ENCODE measurements at places on chromosomes 2 and 18.

GRCh38 chr2:217950401-217950871, 52.4 kb downstream of the TNS1 start:
- no peak for DNase-seq

GRCh38 chr18:61797696-61798590, 94.9 kb downstream of the RNF152 start:
- DNase-seq, result no peak

GRCh38 chr2:174785481-174785880, 21.2 kb upstream of the CHRNA1 start:
- DNase-seq, result no peak

GRCh38 chr18:58491113-58491696, 137.7 kb downstream of the ALPK2 start:
- DNase-seq, result no peak

DNA sequence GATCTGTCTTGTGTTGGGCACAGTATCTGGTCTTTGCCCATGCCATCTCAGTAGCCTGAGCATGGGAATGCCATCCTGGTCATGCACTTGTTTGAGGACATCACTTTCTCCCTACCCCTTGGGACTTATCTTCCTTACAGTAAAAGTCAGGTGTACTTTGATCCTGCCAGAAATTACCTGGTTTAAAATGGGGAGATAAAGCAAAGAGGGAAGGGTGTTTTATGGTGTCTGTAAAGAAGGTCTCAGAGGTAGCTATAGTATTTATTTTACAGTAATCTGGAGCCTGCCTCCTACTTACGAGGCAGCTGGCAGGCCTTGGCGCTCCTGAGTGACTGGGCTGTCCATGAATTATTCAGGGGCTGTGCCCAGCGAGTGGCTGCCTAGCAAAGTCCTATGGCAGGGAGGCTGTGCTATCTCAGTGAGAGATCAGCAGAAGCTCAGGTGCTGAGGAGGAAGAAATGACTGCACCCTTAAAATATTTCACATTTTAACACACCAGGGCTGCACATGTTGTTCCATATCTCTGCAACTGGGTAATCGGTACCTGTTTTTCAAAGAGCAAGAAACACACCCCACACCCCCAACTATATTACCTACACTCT, 93.9 kb downstream of the SPTBN1 start:
- DNase-seq, result no peak

- DNase-seq, result no peak
Measured at GRCh38 chr2:105142239-105142638, 99.3 kb upstream of the GPR45 start.

- DNase-seq, result no peak
Measured at GRCh38 chr2:181680055-181680936, at the start of gene NEUROD1. TSS of gene NEUROD1 (minus strand) at chr2:181680517. CDS start at chr2:181678860, 1,657 bp downstream.

DNA sequence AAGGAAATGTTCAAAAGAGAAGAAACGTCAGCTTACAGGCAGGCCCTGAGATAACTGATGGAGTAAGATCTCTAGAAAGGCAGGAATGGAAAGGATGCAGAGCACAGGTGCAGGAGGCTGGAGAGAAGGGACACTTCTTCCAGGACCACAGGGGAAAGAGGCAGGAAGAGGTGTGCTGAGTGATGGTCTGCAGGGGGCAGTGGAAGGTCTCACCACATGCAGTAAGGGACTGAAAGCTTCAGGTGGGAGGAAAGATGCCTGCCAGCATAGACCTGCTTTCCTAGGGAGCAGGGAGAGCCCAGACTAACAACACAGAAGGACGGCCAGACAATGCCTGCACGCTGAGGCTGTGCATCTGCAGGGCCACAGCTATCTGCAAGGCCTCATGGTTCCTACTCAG, 156.8 kb downstream of the L3MBTL4 start:
- no peak for DNase-seq

DNA sequence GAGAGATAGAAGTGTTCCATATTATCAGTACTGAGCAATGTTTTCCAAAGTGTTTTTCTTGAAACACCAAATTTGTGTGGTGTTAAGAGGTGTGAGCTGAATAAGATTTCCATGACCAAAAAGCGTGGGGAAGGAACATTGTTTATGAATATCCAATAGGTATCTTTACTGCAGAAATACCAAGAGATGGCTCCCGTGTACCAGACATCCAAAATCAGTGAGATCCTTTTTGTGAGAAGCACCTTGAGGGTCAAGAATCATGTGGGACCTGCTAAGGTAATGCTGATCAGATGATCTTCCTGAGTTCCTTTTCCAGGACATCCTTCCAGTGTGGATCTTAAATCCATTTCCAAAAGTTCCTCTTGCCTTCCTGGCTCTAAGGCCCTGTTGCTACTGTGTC, 246.0 kb downstream of the MYO3B start:
- DNase-seq, result no peak

DNA sequence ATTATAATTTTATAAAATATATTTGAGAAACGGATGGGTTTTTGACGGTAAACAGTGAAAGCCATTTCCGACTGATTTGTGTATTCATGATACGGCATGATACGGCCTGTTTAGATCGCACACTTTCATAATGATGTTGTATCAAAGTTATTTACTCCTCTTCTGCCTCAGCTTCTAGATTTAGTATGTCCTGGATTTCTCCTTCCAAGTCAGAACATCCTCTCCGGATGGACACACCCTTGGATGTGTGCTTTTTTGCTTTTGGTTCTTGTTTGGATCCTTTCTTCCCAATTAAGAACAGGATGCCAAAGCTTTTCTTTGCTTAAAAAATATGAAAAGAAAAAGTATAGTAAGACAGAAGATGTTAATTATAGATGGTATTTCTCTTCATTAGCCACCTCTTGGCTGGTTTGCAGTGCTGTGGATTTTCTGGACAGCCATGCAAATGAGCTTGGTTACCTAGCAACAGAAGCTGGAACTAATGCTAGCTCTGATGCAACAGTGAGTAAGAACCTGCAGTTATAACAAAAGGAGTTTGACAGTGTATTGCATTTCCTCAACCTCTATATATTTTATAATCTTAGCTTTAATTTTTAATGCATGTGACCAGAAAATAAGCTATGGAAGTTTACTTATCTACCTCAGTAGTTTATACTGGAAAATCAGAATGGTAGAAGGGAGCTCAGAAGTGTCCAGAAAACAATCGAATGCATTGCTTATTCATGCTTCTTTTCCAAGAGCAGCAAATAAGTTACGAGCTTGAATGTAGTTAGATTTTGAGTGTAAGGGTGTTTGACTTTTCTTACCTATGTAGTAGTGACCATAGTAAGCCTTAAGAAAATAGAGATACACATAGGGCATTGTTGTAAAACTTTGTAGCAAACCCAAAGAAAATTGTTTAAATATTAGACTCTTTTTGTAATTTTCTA, 27.9 kb downstream of the RMND5A start:
- no peak for DNase-seq

GRCh38 chr18:3152294-3152693, 67.5 kb downstream of the MYOM1 start:
- DNase-seq, result no peak

DNA sequence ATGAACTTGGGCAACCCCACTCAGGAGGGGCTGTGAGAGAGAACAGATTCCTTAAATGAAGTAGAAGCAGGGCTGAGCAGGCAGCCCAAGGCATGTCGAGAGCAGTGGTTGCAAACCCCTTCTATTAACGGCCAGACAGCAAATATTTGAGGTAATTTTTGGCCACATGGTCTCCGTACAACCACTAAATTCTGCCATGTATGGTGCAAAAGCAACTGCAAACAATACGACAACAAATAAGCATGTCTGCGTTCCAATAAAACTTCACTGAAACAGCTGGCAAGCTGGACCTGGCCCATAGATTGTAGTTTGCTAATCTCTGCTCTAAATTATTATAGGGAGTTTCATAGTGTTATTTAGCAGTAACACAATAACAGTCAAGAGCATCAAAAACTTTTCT, 217.0 kb upstream of the ZNF521 start:
- no peak for DNase-seq

DNA sequence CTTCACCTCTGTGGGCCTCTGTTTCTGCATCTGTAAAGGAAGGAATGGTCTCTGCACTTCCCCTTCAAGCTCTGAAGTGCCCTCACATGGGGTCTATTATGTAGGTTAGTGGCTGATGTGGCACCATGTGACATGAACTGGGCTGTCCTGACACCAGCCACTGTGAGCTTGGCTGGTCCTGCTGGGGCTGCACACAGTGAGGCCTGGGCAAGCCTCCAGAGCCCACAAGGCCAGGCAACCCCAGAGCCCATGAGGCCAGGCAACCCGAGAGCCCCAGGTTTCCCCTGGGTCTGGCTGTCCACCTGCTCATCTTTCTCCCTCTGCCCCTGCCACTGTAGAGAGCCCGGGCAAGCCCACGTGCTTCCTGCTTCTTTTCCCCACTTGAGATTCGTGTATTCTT, 150.1 kb upstream of the SMAD2 start:
- no peak for DNase-seq

DNA sequence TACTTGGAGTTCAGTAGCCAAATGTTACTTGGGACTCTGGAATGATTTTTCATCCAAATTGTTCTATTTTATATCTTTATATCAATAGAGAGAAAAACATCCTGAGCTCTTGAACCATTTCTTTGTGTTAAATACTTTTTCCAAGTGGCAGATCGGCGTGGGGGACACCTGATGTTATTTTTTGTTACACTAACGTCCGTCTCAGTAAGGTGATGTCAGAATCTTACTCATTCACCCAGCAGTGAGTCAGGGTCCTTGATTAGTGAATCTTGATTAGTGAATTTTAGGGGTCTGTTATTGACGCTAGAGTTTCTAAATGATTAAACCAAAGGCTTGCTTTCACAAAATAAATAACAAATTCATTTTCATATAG, 1.7 kb downstream of the MIB1 start:
- DNase-seq, result no peak

DNA sequence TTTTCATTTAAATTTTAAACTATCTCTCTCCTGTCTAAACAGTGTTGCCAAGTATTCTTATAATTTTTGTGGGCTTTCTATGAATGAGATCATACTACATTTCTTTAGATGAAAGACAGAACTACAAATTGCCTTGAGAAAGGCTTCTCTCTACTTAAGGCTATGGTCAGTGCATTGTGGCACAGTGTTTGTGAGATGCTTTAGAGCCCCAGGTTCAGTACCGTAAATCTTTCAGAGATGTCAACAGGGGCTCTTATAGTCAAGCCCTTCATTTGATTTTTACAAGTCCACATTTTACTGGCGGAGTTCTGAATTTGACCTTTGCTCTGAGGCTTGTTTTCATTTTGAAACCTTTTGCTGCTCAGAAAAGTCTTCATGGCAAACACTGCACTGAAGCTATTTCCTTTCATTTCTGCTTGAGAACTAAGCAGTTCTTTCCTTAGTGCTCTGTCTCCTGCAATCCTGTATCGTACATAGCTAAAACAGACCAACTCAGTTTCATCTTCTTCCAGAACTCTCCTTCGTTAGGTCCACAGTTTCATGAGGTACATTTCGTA, 175.2 kb downstream of the NYAP2 start:
- DNase-seq, result no peak

DNA sequence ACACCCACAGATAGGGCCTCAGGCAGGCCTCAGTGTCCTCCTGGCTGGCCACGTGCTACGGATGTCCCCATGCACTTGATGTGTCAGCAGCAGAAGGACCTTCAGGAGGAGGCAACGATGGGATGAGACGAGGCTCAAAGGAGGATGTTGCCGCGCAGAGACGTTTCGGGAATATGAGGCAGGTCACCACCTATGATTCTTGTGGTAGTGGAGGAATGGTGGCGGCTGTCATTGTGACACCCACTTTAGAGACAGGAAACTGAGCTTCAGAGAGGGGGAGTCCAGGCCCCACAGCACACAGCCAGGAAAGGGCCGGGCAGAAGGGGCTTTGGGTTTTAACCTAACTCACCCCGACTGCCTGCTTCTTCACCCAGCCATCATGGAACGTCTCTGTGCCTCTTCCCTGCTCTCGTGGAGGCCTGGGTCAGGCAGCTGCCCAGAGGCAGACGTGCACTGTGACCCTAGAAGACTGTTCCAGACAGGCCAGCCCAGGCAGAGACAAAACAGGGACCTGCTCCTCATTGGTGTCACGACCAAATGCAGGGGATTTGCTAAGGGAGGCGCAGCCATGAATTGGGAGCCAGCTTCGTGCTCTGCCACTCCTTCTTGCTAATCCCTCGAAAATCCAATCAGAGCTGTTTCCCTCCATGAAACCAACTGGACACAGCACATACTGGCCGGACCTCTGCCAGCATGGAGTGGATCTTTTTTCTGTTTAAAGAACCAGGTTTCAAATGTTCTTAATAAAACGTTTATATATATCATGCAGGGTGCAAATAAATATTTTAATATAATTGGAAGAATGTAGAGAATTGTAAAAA, 169.2 kb downstream of the ASB1 start:
- no peak for DNase-seq

- no peak for DNase-seq
Measured at GRCh38 chr2:660586-661359, 16.4 kb downstream of the TMEM18 start.

- DNase-seq, result no peak
Measured at GRCh38 chr2:142681952-142682351, 195.5 kb upstream of the KYNU start.

DNA sequence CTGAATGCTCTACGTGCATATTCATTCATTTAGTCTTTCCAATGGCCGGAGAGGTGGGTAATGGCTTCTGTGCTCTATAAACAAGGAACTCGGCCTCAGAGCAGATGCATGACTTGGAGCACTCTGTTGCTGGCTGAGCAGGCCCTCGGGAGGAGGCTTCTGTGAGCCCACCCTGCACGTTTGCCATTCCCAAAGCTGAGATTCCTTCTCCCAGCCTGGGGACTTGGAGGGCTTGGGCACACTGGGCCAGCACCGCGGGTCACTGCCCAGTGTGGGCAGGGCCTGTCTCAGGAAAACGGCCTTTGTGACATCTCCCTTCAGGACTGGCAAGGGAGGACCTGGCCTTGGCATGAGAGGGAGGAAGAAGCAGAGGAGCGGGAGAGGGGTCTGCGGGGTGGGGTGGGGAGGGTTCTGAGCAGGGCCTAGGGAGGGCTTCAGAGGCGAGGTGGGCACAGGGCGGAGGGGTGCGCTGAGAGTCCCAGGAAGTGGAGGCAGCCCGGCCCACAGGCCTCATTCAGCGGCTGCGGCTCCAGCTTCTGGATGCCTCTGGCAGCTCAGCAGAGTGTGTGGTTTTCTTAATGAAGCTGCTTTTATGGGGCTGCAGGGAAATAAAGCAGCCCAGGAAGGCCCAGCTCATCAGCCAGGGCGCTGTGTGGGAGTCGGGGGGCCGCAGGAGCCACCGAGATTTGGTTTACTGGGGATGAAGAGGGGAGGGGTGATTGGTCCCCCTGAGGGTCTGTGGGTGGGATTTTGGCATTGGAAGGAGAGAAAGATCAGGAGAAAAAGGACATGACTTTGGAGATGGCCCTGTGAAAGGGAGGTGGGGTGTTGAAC, 51.7 kb upstream of the OTOF start:
- no peak for DNase-seq

Measured in bone marrow (tissue), 2 donors.